ENCODE measurements at places on chromosomes 2 and 18.

DNA sequence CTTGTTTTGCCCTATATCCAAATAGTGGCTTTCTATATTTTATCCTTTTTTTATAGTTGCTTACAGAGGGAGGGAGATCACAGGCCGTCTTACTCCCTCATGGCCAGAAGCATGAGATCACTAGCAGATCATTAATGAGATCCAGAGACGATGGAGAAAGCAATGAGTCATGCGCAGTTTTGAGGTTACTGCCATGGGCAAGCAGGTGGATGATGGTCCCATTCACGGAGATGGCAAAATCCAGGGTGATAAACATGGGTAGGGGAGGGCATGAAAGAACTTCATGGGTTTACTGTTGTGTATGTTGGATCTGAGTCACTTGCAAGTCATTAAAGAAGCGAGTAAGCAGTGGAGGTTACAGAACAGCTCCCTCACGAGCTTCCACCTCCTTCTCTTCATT, 60.4 kb downstream of the C18orf63 start:
- DNase-seq = no peak

DNA sequence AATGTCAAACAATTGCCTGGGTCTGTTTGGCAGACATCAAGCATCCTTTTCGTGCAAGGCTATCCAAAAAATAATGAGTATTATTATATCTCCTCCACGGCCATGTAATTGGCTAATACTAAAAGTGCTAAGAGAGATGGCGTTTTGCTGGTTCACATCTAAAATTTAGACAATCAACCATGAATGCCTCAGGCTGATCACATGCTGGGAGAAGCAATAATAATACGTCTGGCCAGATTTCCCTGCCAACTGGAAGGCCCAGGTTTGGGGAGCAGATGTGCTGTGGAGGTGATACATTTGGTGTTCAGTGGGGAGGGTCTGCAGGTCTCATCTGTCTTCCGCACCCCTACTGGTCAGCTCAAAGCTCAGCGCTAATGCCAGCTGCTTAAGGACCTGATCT, 60.3 kb upstream of the CREB1 start:
- no peak for DNase-seq

DNA sequence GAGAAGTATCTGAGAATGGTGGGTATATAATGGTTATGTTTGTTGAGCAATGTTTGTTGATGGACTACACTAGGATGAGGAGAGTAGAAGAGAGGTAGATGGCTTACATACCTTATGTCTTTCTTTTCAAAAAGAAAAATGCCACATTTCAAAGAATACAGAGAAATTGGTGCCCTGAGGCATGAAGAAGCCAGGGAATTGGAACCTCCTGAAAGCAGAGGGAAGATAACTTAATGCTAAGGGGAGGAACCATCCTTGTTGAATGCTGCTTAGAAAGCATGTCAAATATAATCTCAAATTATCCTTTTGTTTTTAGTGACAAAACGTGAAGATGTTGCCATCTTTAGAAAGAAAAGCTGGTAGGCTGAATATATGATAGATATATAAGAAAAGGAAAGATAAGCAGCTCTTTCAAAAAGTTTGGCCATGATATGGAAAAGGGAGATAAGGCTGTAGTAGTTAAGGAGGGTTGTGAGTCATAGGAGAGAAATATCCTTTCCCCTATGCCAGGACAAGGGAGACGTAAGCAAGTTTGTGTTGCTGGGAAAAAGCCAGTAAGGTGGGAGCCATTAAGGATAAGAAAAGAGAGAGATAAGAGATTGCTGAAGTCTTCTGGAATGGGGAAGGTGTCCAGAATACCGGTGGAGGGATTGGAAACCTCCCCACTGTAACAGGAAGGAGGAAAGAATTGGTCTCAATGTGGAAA, 66.3 kb downstream of the SCN2A start:
- no peak for DNase-seq

GRCh38 chr2:1052771-1053191, 102.1 kb downstream of the SNTG2 start:
- DNase-seq = no peak

GRCh38 chr2:86615596-86615995, 8.1 kb downstream of the RNF103 start:
- no peak for DNase-seq

DNA sequence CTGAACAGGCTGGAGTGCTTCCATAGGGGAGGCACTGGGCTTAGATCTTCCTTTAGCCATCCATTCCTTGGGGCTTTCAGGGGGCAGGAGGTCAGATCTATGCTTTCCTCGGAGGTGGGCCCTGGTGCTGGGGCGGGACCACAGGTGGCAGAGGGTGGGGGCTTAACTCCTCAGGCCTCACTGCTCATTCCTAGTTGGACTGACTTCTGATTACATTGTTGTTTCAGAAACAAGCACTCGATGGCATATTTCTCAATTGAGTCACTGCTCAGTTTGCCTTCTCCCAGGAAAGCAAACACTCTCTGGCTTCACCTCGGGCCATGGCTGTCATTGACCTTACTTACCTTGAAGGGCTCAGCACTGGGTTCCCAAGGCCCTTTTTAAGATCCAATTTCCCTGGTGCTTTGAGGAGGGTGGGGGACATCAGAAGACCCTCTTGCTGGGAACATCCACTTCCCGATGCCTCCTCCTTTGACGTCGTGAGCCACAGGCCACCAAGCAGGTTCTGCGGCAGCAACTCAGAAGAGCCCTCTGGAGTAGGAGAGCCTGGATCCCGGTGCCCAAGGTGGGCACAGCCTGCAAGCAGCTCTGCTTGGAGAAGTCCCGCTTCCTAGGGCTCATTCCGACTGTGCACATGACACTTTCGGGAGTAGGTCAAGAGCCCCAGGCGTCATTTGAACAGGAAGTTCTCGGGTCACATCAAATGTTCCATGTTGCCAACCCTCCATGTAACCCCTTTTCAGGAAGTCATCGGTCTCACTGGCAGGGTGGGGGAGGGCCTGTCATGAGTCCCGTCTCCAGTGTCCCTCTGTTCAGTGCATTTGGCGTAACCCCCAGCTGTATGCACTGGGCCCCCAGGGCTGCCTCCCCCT, 40.6 kb downstream of the SDC1 start:
- no peak for DNase-seq

- no peak for DNase-seq
These were observed 320.3 kb downstream of the GPD2 start for GRCh38 chr2:156756516-156756915.

DNA sequence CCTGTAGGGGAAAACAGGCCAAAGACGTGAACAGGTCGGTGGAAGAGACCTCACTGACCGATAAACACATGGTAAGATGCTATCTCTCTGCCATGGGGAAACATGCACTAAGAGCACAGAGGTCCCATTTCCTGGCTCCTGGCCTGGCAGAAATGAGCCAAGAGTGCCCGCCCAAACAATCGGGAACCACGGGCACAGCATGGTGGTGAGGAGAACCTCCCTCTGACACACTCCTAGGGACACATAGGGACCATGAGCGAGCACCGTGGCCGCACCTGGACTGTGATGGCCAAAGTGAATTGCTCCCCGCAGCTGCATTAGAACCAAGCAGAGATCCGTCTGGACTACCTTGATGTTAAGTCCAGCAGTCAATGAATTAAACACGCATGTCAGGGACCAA, 11.1 kb downstream of the HS6ST1 start:
- no peak for DNase-seq

- no peak for DNase-seq
These were observed 155.5 kb downstream of the CD8B2 start for GRCh38 chr2:106642679-106643078.

- DNase-seq = no peak
These were observed 7.6 kb downstream of the GPR17 start for GRCh38 chr2:127653421-127654083.

DNA sequence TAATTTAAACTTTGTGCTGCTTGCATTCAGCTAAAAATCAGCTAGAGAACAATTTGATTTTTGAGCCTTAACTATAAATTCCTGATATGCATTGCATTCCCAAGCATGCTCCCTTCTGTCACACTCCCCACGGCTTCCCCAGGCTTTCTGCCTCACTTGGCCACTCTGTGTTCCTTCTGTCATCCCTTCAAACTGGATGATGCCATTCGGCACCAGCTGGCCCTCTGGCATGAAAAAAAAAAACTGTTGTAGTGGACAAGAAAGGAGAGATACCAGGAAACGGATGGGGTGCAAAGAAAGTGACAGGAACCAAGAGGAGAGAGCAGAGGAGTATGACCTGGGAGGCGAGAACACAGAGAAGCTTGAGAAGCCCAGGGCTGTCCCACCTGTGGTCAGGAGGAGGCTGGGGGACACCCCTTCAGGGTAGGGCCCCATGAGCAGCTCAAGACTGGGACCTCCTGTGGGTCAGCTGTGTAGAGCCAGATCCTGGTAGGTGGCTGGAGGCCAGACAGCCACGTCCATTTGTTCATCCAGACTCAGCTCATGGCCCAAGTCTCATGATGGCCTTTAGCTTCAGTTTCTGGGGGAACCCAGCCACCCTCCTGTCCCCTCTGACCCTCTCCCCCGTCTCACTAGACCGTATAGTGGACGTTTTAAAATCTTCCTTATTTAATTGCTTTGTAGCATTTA, 211.8 kb downstream of the GBX2 start:
- DNase-seq = no peak

- DNase-seq = no peak
These were observed 15.8 kb upstream of the SMAD7 start for GRCh38 chr18:48966523-48966922.

- DNase-seq = no peak
These were observed 49.8 kb upstream of the OTX1 start for GRCh38 chr2:63000801-63001200.

Data from activated CD8-positive, alpha-beta memory T cell treated with anti-CD3 and anti-CD28 coated beads for 1 hour (primary cell).